ENCODE measurements at places on chromosomes 11 and 22.

GRCh38 chr22:33741025-33741424, 179.3 kb downstream of the LARGE1 start:
- DNase-seq, result no peak

DNA sequence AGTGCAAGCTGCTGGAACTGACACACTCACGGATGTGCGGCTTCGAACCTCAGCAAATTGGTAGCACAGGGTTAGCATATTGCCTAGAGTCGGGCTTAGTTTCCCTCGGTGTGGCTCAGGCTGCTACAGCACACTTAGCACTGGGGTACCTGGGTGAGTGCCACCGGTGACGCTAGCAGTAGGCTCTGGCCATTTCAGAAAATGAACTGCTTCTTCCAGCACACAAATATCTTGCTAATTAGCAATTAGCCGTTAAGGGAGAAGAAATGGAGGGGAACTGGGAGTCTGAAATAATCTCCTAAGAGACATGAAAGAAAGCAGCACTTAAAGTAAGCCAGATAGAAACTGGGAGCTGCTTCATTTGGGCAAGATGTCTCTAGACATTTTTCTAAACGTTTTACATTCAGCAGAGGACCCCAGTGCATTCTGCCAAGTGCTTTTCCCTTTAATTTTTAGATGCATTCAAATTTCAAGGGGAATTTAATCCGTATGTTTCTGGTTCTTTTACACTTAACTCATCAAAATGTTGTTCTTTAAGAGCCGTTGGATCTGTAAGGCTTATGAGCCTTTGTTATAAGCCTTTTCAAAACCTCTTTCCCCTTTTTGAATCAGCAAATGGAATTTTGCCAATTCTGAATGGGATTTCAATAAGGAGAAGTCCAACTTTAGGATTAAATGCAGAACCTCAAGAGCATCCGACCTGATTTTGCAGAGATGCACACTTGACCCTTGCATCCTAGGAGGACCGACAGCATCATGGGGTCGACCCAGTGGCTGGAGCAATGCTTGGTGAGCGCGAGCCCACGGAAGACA, 708.1 kb downstream of the NTM start:
- no peak for DNase-seq

DNA sequence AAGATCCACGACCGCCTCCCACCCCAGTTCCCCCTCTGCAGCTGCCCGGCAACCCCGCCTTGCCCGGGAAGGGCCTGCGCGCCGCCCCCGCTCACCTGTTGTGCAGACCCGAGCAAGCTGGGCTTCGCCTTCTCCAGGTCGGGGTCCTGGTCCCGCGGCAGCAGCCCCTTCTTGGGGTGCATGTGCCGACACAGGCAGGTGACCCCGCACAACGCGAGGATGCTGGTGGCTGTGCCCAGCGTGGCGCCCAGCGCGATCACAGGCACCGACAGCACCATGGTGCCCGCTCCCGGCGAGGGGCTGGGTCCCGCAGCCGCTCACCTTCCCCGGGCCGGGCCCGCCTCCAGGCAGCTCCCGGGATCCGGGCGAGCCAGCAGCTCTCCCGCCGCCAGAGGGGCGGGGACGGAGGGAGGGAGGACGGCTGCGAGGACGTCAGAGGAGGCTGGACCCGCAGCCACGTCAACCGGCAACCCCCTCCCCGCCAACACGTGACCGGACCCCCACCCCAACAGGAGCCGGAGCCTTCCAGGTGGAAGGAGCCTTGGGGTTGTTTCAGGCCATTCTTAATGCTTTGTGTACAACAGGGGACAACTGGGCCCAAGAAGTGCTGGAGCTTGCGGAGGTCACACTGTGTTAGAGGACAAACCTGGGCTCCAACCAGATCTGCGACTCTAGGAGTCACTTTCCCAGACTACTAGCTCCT, at the start of gene SYT13:
Gene SYT13 (minus strand): TSS at position 412 of the 703 bp plus-strand sequence. CDS start 134 bp downstream, at position 278.
- DNase-seq, result no peak

GRCh38 chr11:695288-695537, 191 bp upstream of the DEAF1 start:
- no peak for DNase-seq

GRCh38 chr11:18485913-18486528, 30.4 kb downstream of the LDHAL6A start:
- no peak for DNase-seq

- no peak for DNase-seq
Observed at GRCh38 chr11:86747801-86748200, 52.5 kb upstream of the PRSS23 start.

GRCh38 chr22:37187552-37187890, 526 bp downstream of the C1QTNF6 start:
- DNase-seq, result no peak

DNA sequence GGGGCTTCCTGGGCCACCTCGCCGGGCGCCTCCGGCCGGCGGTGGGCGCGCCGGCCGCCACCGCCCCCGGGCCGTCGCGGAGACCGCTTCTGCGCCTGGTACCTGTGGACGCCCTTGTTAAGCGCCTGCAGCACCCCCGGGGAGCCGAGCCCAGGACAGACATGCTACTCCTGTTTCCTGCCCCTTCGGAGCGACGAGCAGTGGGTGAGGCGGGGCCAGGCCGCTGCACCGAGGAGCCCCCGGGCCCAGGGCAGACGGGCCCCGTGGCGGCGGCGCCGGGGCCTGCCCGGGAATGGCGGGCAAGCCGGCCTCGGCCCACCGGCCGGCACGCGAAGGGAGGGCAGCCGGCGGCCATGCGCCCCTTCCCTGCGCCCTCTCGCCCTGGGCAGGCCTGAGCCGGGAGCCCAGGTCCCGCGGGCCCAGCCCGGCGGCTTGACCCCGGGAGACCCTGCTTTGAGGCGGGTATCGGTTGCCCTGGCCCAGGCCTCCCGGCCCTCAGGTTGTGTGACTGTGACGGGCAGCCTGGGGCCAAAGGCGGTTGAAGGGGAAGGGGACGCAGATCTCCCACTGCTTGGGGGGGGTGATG, 789 bp upstream of the KDM2A start:
- DNase-seq, result peak; percentile 56

DNA sequence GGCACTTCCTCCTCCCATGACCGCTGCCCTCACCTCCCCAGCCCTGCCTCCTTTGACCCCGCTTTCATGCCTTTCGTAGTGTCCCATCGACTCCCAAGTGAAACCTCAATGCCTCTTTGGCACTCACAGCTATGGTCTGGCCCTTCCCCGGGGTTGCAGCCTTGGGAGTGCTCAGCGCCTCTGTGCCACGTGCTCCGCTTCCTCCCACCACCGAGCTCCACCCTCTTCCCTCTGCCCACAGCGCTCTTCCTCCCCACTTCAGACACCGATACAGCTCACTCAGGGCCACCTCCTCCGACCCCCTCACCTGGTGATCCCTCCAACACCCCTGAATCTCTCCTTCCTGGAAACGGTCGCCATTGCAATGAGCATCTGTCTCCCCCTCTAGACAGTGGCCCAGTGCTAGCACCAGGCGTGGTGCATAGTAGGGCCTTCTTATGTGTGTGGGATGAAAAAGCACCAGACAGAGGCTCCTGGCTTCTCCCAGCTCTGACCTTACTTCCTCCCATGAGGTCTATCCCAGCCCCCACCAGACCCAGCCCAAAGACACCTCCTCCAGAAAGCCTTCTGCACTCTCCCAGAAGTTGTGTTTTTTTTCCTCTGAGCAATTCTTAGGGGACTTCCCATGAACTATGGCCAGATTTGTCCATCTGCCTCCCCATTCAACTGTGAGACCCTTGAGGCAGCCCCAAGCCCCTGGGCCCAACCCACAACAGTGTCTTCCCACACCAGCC, 16.4 kb upstream of the SCGB1A1 start:
- peak; percentile 56 for DNase-seq

DNA sequence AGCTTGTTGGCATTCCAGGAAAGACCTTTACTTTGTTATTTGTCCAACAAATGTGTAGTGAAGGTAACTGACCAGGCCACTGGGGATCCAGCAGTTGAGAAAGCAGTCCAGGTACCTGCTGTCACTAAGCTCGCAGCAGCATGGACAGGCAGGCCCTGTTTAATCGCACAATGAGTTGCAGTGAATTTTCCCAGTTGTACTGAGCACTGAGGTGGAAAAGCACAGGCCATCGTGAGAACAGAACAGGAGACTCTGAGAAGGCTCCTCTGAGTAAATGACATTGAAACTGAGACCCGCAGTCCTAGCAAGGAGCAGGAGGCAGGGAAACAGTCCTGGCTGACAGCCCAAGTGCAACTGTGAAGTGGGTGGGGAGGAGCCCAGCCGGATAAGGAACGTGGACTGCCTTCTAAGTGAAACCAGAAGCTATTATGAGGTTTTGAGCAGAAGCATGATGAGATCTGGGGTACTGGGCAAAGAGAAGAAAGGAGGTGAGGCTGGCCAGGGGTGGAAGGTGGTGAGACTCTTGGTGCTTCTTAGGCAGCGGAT, 39.8 kb upstream of the CDON start:
- no peak for DNase-seq

DNA sequence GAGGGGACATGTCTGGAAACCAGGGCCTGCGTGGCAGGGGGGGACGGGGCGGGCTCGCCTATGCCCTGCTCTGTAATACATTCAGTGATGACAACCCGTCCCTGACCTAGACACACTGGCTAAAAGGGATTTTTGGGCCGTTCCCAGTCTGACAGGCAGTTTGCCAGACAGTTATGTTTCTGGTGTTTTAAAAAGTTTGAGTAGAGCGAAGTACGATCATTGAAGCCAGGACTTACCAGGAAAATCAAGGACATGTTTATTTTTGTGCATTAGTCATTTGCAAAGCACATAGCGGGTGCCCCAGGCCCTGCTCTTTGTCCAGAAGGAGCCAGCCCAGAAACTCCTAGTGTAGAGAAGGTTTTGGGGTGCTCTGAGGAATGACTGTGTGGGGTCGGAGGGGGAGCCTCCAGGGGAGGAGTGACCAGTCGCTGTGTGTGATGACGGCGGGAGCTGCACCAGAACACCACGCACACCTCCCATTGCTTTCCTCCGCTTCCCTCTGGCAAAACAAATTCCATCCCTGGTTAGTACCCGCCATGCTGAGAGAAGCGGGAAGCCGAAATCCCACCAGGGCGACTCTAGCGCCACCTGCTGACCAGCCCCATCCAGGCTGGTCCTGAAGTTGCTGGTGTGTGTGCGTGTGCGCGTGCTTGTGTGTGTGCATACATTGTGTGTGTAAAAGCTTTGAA, 50.8 kb downstream of the FBLN1 start:
- DNase-seq, result peak; percentile 42

GRCh38 chr11:104870910-104871309, 27.4 kb downstream of the CASP12 start:
- no peak for DNase-seq

DNA sequence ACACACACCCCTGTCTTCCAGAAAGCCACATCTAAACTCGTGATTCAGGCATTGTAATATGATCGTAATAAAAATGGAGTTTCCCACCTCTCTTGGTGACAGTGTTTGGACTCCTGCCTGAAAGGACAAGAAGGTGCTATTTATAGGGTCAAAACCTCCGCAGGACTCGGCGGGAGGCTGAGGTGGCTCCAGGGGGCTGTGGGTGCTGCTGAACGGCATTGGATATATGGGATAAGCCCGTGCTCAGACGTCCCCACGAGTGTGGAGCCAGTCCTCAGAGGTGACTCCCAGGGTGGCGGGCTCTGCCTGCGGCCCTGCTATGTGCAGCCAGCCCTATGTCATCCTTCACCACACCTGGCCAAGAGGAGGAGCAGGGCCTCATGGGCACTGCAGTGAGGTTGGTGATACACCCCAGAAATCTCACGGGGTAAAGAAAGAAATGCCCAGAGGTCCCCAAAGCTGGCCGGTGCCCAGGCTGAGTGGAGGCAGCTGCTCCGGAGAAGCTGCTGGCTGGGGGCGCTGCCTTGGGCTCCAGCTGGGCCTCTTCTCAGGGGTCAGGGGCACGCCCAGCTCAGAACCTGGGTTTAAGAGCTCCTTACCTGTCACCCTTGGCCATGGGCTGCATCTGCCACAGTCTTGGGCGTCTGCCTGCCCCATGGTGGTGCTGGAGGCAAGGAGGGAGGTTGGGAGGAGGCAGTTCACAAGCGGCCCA, 5.1 kb upstream of the OSBPL5 start:
- no peak for DNase-seq

GRCh38 chr11:64372802-64373597, 14.0 kb downstream of the RPS6KA4 start:
- DNase-seq, result no peak

- no peak for DNase-seq
Observed at GRCh38 chr11:105372206-105372605, 232.6 kb upstream of the CARD18 start.

- DNase-seq, result no peak
Observed at GRCh38 chr11:109514313-109515018, 92.5 kb downstream of the C11orf87 start.

DNA sequence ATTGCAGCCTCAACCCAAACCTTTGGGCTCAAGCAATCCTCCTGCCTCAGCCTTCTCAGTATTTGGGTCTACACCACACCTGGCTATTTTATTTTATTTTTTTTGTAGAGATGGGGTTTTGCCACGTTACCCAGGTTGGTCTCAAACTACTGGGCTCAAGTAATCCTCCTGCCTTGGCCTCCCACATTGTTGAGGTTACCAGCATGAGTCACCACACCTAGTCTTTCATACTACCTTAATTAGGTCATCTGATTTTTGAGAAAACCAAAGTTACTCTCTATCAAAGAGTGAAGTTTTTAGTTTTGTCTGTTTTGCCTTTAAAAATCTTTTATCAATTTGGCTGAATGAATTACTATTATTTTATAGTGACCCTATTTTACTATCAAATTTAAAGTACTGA, 335.6 kb upstream of the LRRC4C start:
- no peak for DNase-seq

DNA sequence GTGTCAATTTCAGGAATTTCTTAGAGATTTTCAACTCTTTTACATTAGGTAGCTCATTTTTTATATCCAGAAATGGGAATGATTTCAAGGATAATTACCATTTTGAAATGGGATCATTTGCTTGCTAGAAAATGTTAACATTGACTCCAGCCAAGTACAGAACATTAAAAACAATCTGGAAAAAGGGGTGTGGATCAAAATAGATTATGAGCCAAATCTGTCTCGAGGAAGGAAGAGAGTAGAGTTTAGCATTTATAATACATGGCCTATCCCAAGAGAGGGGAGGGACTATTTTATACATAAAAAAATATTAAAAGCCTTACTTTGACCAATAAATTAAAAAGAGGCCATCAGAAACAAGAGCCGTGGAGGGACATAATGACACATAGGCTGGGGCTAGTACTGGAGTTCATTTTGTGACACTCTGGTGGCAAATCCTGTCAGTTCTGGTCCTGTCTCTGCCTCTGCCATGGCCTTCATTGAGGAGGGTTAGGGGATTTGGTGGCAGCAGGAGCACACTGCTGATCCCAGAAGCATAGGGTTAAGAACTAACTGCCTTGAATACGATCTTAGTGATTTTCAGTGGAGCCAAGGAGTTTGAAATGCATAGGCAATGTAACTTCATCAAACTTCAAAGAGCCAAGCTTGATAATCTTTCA, 20.4 kb downstream of the PPP6R3 start:
- DNase-seq, result no peak

DNA sequence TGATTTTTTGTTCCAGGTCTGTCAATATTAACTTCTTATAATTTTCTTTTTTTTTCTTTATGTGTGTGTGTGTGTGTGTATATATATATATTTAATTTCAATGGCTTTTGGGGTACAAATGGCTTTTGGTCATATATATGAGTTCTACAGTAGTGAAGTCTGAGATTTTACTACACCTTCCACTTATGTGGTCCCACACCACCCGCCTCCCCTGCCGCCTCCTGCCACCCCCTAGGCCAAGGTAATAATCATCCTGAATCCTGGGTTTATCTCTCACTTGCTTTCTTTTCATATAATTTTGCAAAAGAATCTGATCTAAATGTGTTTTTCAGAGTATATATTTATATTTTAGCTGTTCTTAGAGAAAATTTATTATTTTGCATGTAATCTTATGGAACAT, 11.1 kb downstream of the NEAT1 start:
- DNase-seq, result no peak

- no peak for DNase-seq
Observed at GRCh38 chr11:27582621-27583020, 76.1 kb upstream of the LIN7C start.
